ENCODE measurements at places on chromosomes 2 and 18.

DNA sequence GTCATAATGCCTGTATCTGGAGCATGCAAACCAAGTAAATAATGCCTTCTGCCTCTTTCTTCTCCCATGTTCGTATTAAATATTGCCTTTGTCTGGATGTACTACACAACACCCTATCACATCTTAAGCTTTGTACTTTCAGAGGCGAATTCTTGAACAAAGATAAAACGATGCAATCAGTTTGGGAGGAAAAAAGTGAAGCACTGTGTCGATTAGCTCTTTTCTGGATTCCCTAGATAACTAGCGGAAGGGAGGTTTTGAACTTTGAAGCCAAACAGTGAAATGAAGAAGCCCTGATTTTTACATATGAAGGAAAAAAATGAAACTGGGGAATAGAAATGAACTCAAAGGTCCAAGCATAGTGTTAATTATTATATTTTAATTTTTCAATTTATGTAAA lies 44.7 kb downstream of the CAVIN2 start:
- DNase-seq = no peak

DNA sequence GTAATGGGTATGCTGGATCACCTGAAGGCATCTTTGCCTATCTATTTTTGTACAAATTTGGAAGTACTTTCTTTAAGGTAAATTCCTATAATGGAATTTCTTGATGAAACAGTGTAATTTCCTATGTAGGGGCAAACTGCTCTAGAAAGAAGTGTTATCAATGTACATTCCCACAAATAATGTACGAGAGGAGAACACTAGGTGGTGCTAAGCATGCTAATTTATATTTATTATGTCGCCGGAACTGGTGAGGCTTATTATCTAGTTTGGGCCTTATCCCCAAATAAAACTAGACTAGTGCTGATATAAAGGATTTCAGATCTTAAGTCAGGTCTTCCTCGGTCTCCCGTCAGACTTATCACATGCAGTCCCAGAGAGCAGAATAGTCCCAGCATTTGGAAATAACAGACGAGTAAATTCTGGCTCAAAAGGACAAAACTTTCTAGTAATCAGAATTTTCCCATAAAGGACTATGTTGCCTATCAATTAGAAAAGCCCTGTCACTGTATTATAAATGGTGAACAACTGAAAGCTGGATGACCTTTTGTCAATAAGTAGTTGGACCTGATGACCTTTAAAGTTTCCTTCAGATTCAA lies 86.9 kb upstream of the RBBP8 start:
- DNase-seq = no peak

- DNase-seq = peak; percentile 82
These were observed at the start of gene OBSL1 for GRCh38 chr2:219571311-219572236. Gene OBSL1 (minus strand): TSS chr2:219571539. CDS start chr2:219571232, 307 bp downstream.

- no peak for DNase-seq
These were observed 18.2 kb downstream of the IGFBP2 start for GRCh38 chr2:216651351-216651881.

- no peak for DNase-seq
These were observed 32.9 kb downstream of the SMAD7 start for GRCh38 chr18:48917579-48918517.

- peak; percentile 74 for DNase-seq
These were observed 127.8 kb upstream of the NETO1 start for GRCh38 chr18:72995558-72995957.

GRCh38 chr2:102110596-102111334 lies 31.8 kb upstream of the IL1R1 start:
- DNase-seq = no peak

DNA sequence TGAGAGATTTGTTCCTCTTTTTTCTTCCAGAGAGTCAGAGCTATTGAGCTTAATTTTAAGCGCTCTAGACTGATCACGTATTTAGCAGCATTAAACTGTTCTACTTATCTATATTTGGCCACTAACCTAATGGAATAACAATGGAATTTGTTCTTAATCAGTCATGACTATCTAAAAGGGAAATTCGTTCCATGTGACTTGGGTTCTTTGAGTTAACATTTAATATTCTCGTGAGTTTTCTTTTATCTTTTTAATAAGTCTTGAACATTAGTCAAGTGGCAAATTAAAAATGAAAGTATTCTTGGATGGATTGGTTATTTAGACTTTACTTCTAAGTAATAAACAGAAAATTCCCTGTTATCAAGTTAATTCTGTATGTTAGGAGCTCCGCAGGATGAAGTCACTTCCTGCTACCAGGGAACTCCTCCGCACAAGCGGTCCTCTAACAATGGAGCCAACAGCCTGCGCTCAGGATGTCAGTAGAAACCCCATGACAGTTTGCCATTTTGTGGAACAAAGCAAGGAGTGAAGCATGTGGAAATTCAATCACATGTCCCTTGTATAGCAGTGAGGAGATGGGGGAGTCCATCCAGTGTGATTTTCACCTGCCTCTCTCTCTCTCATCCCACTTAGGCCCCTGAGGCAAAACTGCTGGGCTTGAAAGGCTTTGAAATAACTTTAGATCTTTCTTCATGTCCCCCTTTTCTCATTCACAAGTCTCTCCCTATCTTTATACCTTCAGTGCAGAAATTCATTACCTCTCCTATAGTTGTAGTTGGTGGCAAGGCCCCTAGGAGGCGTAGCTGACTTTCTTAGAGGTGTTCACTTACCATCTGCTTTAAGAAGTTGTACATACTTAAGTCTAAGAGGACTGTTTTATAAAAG lies 138.1 kb downstream of the WDR7 start:
- DNase-seq = peak; percentile 4

GRCh38 chr18:58230438-58231179 lies 186.6 kb downstream of the NEDD4L start:
- peak; percentile 92 for DNase-seq

- DNase-seq = no peak
These were observed 140.0 kb downstream of the VAPA start for GRCh38 chr18:10053861-10054260.

- no peak for DNase-seq
These were observed 46.4 kb upstream of the INHBB start for GRCh38 chr2:120299561-120299960.

GRCh38 chr18:59470561-59471121 lies 111.6 kb upstream of the LMAN1 start:
- DNase-seq = no peak

DNA sequence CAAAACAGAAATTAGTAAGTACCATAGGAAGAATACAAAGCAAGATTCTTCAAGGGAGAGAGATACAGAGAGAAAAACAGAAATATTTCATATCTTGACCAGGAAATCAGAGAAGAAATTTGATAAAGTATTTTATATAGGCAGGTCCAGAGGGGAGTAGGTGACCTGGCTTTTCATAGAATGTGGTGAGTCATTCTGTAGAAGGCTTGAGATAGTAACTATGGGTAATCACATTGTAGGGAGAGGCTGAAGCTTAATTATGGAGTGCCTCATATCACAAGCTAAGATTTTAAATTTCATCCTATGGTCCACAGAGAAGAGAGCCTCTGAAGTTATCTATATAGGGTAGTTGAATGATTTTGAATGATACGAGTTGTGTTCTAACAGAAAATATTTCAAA lies 195.0 kb upstream of the CYRIA start:
- peak; percentile 51 for DNase-seq

GRCh38 chr18:41923446-41923845 lies 31.6 kb upstream of the PIK3C3 start:
- DNase-seq = no peak

DNA sequence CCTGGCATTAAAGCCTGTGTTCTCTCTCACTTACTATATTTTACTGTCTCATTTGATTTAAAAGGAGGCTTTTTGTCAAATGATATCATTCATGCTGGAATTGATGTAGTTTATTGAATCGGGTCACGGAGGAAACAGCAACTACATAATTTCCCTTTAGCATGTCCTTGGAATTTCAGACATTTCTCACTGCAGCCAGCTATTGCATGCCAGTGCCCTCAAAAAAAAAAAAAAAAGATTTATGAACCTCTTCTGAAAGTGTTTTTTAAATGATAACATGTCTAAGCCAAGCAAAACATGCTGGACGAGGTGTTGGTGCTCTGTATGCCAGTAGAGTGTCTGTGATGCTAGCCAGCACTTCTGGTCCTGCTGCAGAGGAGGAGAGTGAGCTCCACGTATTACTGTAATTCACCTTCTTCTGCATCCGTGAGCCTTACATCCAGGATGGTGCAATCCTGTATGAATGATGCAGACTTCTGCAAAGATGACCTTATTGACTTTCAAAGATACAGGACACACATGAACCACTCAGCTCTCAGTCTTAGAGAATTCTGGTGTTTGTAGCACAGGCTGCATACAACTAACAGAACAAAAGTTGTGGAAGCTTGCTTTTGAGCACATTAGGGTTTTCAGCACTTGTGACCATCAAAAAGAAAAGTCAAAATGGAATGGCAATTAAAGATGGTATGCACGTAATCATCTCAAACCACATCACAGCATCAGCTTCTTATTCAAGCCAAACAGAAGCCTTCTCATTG lies 31.1 kb downstream of the UGP2 start:
- no peak for DNase-seq

- DNase-seq = no peak
These were observed 57.5 kb downstream of the PAX3 start for GRCh38 chr2:222241128-222241870.

DNA sequence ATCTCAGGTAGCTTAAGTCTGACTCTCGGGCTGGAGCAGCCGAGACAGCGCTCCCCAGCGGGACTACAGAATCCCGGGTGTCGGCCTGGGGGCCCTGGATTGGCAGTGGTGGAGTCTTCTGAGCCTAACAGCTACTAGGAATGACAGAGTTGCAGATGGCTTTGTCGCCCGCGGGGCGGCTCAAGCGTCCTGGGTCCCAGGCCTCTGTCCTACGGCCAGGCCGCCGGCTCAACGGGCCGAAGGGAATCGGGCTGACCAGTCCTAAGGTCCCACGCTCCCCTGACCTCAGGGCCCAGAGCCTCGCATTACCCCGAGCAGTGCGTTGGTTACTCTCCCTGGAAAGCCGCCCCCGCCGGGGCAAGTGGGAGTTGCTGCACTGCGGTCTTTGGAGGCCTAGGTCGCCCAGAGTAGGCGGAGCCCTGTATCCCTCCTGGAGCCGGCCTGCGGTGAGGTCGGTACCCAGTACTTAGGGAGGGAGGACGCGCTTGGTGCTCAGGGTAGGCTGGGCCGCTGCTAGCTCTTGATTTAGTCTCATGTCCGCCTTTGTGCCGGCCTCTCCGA lies 8.8 kb downstream of the SIX2 start:
- DNase-seq = no peak

- DNase-seq = no peak
These were observed 26.3 kb downstream of the B4GALT6 start for GRCh38 chr18:31657823-31658669.

GRCh38 chr2:66490588-66491001 lies 55.7 kb downstream of the MEIS1 start:
- peak; percentile 20 for DNase-seq

DNA sequence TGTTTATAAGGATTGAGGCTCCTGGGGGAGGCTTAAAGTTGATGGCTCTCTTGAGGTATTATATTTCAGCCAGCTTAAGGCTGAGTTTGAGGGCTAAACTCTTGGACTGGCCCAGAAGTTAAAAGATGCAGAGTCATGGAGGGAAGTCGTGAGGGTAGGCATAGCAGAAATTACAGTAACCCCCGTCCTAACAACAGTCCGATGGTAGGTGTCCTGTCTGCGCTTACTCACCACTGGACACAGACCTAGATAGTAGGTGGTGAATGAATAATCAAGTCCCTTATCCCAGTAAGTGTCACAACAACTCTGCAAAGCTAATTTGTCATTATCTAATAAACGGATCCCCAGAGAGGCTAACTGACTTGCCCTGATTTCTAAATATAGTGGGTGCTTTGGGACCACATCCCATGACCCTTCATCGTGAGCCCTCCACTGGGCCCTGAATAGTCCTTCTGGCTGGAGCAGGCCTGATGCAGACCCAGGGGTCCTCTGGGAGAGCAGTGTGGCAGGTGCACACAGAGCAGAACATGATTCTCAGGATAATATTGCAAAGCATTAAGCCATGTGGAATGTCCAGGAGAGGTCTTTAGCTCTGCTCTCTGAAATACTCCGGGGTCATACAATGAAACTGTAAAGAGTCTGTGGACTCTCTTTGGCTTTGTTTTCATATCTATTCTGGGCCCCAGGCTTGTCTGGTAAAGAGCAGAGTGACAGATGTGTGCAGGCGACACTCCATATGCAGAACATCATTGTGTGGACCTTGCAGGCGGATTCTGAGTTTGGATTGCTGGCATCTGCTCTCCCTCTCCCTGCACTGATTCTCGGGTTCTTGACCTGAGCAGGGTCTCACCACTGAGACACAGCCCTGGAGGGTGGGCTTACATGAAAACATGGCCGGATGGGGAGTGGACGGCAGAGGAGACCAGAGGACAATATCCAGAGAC lies 98.1 kb downstream of the RNF144A start:
- DNase-seq = no peak

- no peak for DNase-seq
These were observed 101.7 kb upstream of the ZNF236 start for GRCh38 chr18:76720683-76721082.

Measured in foreskin keratinocyte (primary cell).